ENCODE measurements at places on chromosomes 3 and 15.

DNA sequence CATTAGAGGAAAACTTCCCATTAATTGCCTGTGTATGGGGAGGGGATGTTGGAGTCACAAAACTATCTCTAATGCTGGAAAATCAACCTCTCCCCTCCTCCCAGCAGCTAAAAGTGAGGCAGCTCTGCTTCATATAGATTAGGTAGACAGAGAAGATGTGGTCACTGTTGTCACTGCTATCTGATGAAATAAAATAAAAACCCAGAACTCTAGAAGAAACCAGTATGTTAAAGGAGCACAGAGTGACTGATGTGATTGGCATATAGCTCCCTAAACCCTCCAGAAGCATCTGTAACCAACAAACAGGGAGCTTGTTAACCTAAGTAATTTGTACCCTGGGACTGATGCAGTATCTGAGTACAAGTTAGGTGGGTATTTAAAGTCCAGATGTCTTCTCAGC is 211.9 kb upstream of the TRIM42 start:
- no peak for DNase-seq

DNA sequence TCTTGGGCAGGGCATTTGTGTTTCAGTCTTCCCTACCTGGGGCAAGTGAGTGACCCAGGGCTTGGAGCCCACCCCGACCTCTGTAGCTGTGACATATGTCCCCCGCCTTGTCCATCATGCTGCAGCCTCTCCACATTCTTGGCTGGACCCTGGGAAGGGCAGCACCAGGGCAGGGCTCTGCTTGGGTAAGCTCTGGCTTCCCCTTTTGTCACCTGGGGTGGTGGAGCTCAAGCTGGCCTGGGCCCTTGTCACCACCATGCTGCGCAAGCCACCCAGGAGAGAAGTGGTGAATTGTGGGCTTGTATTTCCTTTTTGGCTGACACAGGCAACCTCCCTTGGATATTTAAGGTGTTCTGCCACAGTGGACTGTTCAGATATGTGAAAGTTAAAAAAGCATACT is 29.3 kb downstream of the SPSB4 start:
- DNase-seq: no peak

GRCh38 chr15:45162771-45163507 is 24.8 kb downstream of the SHF start:
- peak; percentile 51 for DNase-seq

- DNase-seq: no peak
Observed at GRCh38 chr3:124779751-124780191, 49.5 kb downstream of the UMPS start.

- DNase-seq: no peak
Observed at GRCh38 chr3:50119786-50120185, 31.1 kb downstream of the RBM5 start.

DNA sequence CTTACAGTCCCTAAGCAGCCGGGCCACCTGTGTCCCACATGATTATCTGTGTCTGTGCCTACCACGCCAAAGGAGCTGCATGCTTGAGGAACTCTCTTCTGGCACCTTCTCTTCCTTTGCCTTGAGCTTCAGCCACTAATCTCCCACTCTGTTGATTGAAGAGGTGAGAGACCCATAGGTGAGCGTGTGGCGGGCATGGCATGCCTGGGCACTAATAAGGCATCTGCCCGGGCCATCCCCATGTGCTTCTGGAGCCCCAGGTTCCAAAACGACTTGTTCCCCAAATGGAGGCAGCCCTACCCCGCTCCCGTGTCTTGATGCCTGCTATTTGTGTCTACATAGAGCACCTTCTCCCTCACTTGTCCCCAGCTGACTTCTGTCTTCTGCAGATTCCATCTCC is 13.0 kb downstream of the MCM2 start:
- DNase-seq: no peak

DNA sequence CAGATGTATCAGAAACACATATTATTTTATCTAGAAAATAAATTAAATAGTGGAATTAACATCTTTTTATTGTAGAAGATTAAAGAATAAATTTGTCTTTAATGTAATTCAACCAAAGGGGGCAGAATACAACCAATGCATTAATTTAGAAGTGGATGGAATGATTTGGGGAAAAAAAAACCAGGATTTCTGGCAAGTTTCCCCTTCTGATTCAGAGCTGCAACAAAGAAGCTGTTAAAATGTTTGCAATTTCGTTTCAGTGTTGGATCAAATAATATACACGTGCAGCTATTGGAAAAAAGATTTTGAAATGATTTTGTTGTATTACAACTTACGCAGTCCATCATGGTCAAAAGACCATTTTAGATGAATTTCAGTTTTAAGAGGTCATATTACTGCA is 71.6 kb upstream of the ZNF280D start:
- no peak for DNase-seq

DNA sequence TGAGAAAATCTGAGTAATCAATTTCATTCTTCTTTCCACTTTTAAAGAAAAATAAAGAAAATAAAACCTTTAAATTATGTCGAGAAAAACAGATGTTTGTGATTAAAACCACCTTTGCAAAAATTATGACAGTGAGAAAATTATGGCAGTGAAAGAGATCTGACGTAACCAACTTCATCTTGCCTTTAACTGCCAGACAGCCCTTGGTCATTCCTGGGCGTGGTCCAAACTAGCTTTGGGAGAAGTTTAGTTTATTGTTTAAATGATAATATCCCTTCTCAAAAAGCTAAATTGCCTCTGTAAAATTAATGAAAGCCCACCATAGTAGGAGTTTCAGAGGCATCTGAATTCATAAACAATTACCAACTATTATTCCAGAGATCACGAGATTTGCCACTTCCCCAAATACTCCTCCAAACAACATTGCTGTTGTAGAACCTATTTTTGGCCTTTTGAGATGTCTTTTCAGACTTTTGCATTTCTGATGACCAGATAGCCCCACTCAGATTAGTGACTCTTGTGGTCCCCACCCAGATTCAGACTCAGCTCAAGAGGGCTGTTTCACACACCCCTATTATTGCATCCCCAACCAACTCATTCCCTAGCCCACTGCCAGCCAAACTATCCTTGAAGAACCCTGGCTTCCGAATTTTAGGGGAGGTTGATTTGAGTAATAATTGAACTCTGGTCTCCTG is 664.4 kb upstream of the CBLB start:
- DNase-seq: no peak

DNA sequence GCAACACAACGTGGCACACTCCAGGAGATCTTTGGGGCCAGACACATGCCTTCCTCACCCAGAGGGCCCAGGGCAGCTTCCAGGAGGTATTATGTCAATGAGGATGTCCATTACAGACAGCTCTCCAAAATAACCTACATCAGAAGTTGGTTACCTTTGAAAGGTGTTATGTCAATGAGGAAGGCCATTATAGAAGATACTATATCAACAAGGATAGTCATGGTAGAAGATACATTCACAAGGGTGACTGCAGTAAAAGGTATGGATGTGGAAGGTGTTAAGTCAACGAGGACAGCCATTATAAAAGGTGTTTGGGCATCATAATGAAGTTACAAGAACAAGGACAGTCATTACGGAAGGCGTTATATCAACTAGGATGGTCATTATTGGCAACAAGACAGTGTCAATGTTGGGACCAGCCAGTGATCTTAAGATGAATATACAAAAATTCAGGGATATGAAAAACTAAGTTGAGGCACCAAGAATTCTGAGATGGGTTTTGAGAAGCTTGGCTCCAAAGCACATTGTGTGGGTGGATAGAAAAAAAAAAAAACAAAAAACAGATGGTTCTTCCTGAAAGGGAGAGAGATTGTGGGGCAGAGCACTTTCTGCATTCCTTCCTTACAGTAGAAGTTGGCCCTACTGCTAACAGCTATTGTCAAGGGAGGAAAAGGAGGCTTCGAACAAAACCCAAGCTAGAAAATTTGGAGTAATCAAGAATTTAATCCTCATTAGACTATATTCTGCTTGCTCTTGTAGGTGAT is 11.2 kb downstream of the CDCP1 start:
- no peak for DNase-seq

DNA sequence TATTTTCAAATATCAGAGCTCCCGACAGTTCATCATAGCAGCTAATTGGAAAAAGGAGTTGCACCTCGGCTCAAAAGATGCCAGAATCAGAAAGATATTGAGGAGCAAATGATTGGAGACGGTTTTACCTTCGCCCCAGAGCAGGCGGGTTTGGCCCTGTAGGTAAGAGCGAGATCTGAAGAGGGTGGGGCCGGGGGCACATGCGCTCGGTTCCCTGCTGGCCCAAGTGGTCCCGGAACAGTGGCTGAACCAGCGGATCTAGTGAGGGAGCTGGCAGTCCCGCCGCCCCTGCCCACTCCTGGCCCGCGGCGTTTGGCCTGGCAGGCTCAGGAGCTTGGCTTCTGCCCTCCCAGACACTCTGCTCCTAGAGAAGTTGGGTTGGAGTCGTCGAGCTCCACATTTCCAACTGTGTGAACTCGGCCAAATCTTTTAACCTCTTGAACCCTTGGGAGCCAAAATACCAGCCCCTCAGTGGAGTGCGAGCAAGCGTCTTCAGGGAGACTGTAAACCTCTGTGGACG is 79.1 kb downstream of the RHCG start:
- no peak for DNase-seq

DNA sequence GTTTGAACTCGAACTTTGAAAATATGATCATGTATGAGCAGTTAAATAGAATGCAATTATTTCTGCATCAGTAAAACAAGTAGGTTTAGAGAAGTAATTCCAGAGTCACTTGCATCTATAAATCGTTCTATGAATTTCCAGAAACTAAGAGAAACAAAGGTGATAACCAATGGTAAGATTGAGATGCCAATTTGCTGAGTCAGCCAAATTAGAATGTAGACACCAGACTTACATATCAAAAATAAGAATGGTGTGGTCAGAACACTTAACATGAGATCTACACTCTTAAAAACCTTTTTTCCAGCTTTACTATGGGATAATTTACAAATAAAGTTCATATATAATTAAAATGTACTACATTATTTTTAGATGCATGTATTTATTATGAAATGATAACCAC is 1435.9 kb downstream of the OTOL1 start:
- no peak for DNase-seq
